NCI-H1694 (cell line): ENCODE measurements at places on chromosomes 7 and 10.

GRCh38 chr7:37577412-37577811 is 106.2 kb upstream of the GPR141 start:
- no peak for DNase-seq

DNA sequence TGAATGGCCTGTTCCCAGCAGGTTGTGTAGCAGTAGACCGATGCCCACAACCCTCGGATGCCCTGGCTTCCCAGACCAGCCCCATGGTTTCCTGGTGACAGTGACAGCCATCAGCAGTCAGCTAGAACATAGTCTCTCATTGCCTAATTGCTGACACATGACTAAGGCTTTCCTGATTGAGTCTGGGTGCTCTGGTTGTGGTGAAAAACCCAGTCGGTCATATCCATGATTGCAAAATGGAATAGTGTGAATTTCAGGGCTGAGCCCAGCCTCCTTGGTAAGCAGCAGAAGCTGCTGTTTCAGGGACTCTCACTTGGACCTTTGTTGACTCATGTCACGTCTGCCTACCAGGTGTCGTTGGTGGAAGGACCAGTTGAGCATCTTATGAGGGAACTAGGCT is 36.6 kb downstream of the POR start:
- no peak for DNase-seq

GRCh38 chr7:135884495-135885232 is 92.5 kb downstream of the MTPN start:
- no peak for DNase-seq

DNA sequence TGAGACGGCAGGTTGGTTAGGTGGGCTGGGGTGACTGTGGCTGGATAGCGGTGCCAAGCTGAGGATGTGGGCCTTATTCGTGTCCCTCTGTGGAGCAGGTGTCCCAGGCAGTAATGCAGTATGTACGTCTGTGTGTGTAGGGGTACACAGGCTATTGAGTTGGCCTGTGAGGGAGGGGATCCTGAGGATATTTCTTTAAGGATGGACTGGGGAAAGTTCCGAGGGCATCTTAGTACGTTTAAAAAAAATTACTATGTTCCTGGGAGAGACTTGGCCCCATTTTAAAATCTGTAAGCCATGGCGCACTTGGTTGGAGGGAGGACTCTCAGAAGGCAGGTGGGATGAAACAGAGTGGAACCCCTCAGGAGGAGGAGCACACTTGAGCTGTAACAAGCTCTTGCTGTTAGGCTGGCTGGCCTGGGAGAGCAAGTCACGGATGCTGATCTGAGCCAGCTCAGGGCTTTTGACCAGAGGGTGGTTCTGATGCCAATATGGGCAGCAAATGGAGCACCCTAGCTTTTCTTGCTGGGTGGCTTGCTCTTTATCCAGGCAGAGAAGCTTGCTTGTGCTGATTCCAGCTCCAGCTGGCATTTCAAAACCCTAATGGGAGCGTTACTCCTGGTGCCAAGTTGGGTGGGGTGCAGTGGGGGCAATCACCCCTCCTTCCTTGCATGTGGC is 765 bp downstream of the WBP1L start:
- peak; percentile 3 for DNase-seq

DNA sequence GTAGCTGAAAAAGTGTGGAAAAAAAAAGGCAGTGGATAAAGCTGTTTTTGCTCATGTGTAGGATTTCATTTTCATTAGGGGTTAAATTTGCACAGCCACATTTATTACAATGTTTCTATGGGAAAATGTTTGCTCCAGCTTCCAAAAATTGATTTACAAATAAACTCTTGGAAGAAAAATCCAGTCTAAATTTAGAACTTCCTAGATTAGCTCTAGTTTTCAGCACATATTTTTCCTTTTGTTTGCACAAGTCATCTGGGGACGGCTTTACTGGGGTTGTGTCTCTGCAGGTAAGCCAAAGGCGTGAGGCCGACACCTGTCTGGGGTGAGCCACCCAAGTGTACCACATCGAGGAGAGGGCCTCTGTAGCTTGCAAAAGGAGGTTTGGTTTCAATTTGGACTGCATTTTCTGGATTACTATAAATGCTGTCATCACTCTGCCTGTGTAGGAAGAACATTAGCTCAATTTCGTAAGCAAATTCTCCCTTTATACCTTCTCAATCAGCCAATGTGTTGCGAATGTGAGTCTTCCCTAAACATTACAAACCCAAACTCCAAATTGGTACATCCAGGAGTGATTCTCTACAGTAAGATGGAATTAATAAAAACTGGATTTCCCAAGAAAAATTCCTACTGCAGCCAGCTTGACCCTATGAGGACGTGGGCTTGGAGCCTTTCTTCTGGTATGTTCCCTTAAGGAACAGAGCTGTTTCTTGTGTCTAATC is 89.5 kb upstream of the ZNF438 start:
- DNase-seq: no peak

GRCh38 chr10:75424571-75424970 is 6.9 kb upstream of the LRMDA start:
- no peak for DNase-seq

DNA sequence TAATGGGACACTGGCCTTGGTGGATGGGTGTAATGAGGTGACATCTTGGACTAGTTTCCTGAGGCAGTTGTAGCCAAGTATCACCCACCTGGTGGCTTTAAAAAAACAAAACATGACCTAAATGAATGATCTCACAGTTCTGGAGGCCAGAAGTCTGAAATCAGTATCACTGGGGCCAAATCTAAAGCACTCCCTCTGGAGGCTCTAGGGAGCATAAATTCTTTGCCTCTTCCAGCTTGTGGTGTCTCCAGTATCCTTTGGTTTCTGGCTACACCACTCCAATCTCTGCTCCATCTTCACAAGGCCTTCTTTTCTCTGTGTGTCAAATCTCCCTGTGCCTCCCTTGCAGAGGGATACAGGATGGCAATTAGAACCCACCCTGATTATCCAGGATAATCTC is 342.9 kb downstream of the CALN1 start:
- DNase-seq: no peak

- no peak for DNase-seq
Observed at GRCh38 chr7:66348959-66349358, 143.8 kb downstream of the TPST1 start.

GRCh38 chr10:122911889-122912484 is 1.6 kb downstream of the FAM24A start:
- DNase-seq: no peak

GRCh38 chr7:122092964-122093797 is 50.9 kb downstream of the AASS start:
- peak; percentile 57 for DNase-seq

DNA sequence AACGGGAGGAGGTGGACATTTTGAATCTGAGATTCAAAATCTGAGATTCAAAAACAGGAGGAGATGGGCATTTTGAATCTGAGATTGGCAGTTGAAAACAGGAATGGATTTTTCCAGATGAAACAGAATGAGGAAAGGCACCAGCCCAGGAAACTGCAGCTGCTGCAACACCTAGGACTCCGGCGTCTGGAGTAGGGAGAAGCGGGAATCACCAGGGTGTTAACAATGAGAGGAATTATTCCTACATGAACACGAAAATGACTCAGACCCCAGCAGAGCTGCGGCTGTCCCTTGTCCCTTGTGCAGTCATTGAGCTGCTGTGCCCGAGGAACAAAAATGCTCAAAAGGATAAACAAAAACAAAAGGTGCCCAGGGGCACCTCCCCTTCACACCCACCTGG is 59.9 kb upstream of the KAT6B start:
- DNase-seq: no peak

- DNase-seq: no peak
Observed at GRCh38 chr10:85175635-85176034, 847.2 kb downstream of the CCSER2 start.

DNA sequence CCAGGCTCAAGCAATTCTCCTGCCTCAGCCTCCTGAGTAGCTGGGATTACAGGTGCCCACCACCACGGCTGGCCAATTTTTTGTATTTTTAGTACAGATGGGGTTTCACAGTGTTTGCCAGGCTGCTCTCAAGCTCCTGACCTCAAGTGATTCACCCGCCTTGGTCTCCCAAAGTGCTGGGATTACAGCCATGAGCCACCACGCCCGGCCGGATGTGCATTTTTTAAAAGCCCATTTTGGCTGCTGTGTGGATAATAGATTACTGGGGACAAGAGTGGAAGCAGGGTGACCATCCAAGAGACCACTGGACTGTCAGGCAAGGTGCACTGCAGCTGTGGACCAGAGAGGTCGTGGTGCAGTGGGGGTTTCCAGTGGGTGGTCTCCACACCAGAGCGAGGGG is 21.4 kb downstream of the HKDC1 start:
- no peak for DNase-seq

- no peak for DNase-seq
Observed at GRCh38 chr7:27160145-27160545, 3.7 kb upstream of the HOXA7 start.

DNA sequence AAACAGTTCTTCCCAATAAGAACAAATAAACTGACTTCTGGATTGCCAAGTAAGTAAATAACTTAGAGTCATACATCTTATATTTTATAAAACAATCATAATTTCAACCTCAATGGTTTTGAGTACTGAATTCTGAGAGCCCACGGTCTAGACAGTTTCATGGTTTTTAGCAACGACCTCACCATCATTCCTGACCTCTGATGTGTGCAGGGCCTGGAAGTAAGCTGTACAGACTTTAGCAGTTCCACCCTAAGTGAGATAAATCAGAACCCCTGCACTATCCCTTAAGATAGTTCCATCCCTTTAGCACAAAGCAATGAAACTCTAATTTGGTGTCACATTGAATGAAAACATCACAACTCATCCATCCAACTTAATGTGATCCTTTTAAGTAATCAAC is 86.0 kb downstream of the NEBL start:
- DNase-seq: no peak

- DNase-seq: no peak
Observed at GRCh38 chr7:50436133-50436806, 13.9 kb downstream of the FIGNL1 start.

- peak; percentile 7 for DNase-seq
Observed at GRCh38 chr10:99279626-99280111, 44.0 kb upstream of the HPSE2 start.

- DNase-seq: no peak
Observed at GRCh38 chr10:111079241-111079760, 2.5 kb downstream of the ADRA2A start.

GRCh38 chr7:132377015-132377414 is 199.3 kb downstream of the PLXNA4 start:
- DNase-seq: no peak

- no peak for DNase-seq
Observed at GRCh38 chr7:83708531-83708930, 59.6 kb upstream of the SEMA3E start.

GRCh38 chr10:119341459-119342301 is 134.3 kb downstream of the GRK5 start:
- DNase-seq: no peak
